ENCODE measurements at places on chromosomes 16 and 17.

GRCh38 chr16:50276801-50277555 lies 10.6 kb downstream of the ADCY7 start:
- no peak for DNase-seq

GRCh38 chr16:66091471-66091891 lies 275.0 kb upstream of the CDH5 start:
- DNase-seq = no peak

DNA sequence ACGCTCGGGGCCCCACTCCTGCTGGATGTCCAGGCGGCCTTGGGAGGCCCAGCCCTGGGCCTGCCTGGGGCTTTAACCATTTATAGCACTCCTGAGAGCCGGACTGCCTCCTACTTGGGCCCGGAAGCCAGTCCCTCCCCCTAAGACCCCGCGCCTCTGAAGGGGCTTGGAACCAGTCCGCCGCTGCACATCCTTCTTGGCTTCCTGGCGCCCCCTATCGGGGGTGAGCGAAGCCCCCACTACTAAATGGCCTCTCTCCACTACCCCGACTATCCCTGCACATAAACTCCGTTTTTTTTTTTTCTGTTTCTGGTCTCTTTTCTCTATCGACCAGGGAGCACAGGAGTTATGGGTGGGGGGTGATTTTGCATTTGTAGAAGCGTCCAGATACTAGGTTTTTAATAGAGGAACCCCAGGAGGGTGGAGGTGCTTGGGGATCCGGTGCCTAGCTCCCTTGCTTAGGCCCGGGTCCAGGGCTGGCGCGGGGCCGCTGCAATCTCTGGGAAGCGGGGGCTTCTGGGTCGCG lies 633 bp upstream of the NOL3 start:
- no peak for DNase-seq

GRCh38 chr16:57666353-57667047 lies 1.6 kb upstream of the ADGRG3 start:
- no peak for DNase-seq

GRCh38 chr17:62696726-62697490 lies 69.4 kb downstream of the MRC2 start:
- DNase-seq = no peak
